ENCODE measurements at places on chromosomes 1 and 21. TPM values are rescaled to one million over a fixed set of nuclear protein-coding genes. Genes with fewer than 3 reads are reported as not detected.

- H3K4me3 ChIP-seq = no peak overlapping the region
- no peaks in the 10 kb centered on the region for H3K36me3 ChIP-seq
- no peaks in the 10 kb centered on the region for H3K27me3 ChIP-seq
- no peak for DNase-seq
These were observed 503.6 kb downstream of the MRPL39 start for GRCh38 chr21:25103500-25104207.

DNA sequence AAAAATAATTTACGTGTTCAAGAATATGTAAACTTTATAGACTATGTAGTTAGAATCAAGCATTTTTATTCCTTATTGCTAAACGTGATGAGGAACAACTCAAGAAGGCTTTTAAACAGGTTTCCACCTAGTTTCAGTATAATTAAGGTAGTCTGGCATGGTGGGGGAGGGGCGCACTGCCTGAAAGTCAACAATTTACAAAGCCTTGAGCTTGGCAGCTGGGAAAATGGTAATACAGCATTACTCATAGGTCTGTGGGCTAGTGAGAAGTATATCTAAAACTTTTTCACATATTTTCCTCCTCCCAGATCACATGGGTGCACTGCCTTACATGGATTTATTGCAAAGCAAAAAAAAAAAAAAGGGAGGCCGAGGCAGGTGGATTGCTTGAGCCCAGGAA, 75.2 kb downstream of the EVI5 start:
- H3K4me1 ChIP-seq = no peaks in the 10 kb centered on the region
- no peak overlapping the region for H3K4me3 ChIP-seq
- H3K36me3 ChIP-seq = no peaks in the 10 kb centered on the region

GRCh38 chr21:43645136-43645891, 14.0 kb downstream of the HSF2BP start:
- H3K27ac ChIP-seq = no peak overlapping the region
- H3K4me3 ChIP-seq = peak overlapping the region; percentile 28
- no peak for DNase-seq
- H3K27me3 ChIP-seq = no peaks in the 10 kb centered on the region

DNA sequence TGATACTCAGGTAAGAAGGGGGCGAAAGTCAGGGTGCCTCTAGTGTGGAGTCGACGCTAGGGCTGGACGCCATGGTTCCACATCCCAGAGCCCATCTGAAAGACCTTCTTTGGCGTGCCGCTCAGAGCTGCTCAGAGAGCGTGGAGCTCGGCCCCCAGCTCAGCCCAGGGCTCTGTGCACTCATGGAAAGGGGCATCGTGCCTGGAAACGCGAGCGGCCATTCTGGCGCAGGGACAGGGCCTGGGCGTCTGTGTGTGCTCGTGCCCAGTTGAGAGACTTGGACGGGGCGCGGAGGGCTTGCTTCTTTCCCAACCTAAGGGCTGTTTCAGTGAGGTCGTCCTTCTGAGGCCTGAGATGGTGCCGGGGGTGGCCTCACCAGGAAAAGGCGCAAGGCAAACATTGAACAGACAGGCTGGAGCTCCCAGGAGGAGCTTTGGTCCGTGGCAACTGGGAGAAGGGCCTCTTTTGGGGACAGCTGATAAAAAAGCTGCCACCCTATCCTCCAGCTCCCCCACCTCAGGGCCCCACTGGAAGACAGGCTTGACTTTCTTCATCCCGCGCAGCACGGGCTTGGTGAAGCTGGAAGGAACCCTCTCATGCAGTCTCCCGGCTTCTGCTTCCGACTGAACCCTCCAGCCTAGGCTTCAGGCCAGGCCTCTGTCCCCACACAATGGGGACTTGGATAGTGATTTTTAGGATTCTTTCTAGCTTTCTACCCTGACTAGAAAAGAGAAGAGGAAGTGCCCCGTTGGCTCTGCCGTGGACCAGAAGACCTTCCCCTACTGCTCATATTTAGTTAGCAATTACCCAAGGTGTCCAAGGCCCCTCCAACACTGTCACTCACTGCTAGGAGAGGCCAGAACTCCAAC, 77.1 kb downstream of the CD58 start:
- no peaks in the 10 kb centered on the region for H3K36me3 ChIP-seq
- no peaks in the 10 kb centered on the region for H3K27me3 ChIP-seq
- H3K4me3 ChIP-seq = no peak overlapping the region
- no peak for DNase-seq
- peaks cover 25% of the 10 kb centered on the region for H3K4me1 ChIP-seq

- H3K27me3 ChIP-seq = no peaks in the 10 kb centered on the region
- no peak for DNase-seq
- H3K4me3 ChIP-seq = no peak overlapping the region
- H3K36me3 ChIP-seq = no peaks in the 10 kb centered on the region
These were observed 6.9 kb downstream of the RIPK4 start for GRCh38 chr21:41759926-41760325.

Gene PGLYRP4
- not detected for total RNA-seq

Gene MEX3A
- 0.42 TPM for total RNA-seq

All from thoracic aorta (tissue), 2 donors.